ENCODE measurements at places on chromosomes 2 and 18. TPM values are rescaled to one million over a fixed set of nuclear protein-coding genes. Genes with fewer than 3 reads are reported as not detected.

The DPP4 gene
- 16.2 TPM for total RNA-seq

The FLACC1 gene
- 2.3 TPM for total RNA-seq

The SPP2 gene
- total RNA-seq: not detected

The MYO5B gene
- total RNA-seq: 0.27 TPM

The NT5DC4 gene
- total RNA-seq: not detected

The ANKRD30BL gene
- total RNA-seq: not detected
